ENCODE measurements at places on chromosomes 7 and 10. TPM values are rescaled to one million over a fixed set of nuclear protein-coding genes. Genes with fewer than 3 reads are reported as not detected.

Gene TRA2A
- total RNA-seq = 25.8 TPM

Gene LRRC18
- total RNA-seq = not detected

Gene TEX36
- total RNA-seq = not detected

Gene TYW1
- 19.3 TPM for total RNA-seq

Gene ASB10
- not detected for total RNA-seq

Gene DNAJC12
- total RNA-seq = 4.3 TPM

Gene NEUROG3
- not detected for total RNA-seq

Gene SLC13A1
- not detected for total RNA-seq

Gene MRPL32
- 59.8 TPM for total RNA-seq

Gene BAIAP2L1
- 1.4 TPM for total RNA-seq

Gene SH2D4B
- total RNA-seq = not detected

Gene PALD1
- under 0.01 TPM for total RNA-seq

Gene STYXL1
- 56.9 TPM for total RNA-seq

Gene ZPBP
- total RNA-seq = not detected

All from smooth muscle cell of bladder (primary cell).